Ammon's horn (tissue), 1 donor: ENCODE measurements at places on chromosomes 11 and 22.
A peak's percentile ranks its signal among the peaks of the same experiment; 100 is the strongest.

- DNase-seq = peak; percentile 100
Measured at GRCh38 chr11:64185693-64186491, at the start of gene STIP1. Gene STIP1 (plus strand): TSS chr11:64186171. CDS start chr11:64186262, 91 bp downstream.

DNA sequence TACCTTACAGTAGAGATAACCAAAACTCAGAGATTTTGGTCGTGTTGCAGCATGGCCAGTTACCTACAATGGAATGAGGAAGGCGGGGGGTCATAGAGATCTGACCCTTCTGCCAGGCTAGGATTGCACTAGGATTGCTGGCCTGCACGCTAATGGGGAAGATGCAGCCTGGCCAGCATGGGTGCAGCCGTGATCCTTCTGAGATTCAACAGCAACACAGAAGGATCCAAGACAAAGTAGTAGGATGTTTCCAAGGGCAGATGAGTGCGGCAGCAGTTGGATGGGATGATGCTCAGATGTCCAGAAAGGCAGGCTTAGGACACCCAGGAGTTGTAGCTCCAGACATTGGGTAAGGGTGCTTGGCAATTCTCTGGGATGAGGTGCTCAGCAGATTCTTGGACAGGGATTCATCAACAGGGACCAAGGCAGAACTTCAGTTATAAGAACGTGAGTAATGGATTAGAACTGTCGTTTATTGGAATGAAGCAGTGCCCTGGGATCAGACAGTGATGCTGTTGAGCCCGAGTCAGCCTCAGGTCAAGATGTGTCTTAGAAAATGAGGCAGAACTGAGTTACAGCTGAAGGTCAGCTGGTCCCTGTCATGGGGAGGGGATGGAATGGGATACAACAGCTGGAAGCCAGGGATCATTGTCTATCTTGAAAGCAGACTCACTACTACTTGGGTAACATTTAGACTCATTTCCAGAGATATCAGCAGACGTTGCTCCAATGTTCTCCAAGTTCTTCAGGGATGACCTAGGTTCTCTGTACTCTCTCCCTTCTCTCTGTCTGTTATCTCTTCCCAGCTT lies 71.0 kb downstream of the PARVA start:
- DNase-seq = no peak

GRCh38 chr11:69832561-69833413 lies 13.6 kb upstream of the FGF3 start:
- DNase-seq = no peak

DNA sequence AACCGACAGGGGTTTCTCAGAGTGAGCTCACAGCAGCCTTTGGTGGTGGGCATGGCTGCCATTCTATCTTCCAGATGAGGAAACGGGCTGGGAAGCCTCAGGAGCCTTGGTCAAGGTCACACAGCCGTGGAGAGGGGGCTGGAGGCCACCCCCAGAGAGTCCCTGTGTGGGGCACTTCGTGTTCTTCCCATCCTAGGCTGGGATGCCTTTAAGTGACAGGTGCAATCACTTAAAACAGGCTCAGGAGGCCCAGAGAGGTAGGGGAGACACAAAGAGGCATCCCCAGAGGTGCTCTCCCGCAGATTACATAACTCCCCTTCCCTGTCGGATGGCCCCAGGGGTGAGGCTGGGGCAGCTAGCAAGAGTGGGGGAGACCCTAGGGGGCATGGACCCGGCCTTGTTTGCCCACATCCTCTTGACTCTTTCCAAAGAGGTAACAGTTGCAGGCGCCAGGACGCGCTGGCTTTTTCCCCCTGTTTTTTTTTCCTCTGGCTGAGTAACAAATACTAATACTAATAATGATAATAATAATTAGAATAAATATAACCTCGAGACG lies 17.5 kb upstream of the SHISAL1 start:
- no peak for DNase-seq

DNA sequence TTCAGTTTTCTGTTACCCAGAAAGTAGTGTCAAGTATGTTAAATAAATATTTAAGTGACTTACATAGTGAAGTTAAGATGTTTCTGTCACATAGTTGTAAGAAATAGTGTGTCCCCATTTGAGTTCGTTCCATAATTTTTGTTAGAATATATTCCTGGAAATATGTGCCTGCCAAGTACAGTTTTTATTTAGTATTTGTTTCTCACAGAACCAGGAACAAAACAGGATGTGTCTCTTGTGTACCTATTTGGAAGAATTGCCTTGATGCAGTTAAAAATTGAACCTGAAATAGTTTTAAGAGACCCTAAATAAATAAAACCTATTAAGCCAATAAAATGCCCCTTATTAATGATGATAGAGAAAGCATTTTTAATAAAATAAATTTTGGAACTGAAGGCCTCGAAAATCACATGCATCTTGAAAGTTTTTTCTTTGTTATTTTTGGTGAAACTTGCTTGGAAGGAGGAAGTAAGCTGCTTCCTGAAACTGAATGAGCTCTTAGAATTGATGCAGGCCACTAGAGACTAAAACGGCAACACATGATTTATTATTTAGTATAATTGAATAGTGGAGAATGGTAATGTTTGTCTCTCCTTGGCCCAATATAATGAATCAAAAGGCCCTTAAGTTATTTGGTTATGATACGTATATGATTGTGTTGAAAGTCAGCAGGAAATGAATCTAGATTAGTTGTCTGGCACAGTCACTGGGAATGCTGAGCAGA lies 55.9 kb downstream of the SWAP70 start:
- no peak for DNase-seq

DNA sequence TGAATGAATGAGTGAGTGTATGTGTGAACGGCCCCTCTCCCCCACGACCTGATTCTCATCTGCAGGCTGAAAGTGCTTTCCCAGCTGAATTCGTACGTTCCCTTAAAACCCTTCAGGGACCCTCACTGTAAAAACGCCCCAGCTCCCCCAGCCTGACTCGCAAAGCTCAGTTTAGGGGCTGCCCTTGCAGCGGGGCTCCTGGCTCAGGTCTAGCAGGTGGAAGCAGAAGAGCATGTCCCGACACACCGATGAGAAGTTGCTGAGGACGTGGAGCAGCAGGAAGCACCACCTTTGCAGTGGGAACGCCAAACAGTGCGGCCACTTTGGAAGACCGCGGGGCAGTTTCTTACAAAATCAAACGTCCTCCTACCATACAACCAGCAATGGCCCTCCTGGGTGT lies 3.6 kb upstream of the MRPL23 start:
- DNase-seq = no peak

DNA sequence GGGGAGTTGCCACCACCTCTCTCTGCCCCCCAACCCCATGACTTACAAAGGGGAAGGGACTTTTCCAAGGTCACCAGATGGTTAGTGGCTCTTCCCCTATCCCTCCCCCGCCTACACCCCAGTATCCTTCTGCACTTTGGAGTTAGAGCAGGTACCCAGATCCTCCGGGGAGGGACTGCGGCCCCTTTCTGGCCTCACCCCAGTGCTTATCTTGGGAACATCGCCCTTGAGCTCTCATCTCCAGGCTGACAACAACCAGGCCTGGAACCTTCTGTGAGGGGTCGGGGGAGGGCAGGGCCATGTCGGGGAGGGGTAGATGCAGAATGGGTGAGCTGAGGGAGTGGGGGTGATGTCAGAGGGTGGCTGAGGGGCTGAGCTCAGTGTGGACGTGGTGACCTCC lies 7.5 kb upstream of the NAALADL1 start:
- no peak for DNase-seq

DNA sequence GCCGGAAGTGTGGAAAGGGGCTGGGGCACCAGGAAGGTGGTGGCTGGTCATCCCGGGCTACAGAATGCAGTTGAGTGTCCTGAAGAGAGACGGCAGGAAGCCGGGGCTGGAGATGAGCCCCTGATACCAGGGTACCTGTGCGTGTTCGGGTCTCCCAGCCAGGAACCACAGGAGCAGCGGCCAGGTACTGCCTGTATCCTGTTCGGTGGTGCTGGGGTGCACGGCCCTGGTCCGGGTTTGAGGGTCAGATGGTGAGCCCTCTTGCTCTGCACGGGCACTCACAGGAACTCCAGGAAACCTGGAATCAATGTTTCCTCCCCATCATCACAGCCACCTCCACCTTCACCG lies 253.1 kb upstream of the B3GAT1 start:
- no peak for DNase-seq

GRCh38 chr22:36470162-36470993 lies 11.1 kb downstream of the TXN2 start:
- peak; percentile 91 for DNase-seq

- DNase-seq = no peak
Measured at GRCh38 chr11:57786436-57786835, 24.8 kb downstream of the CTNND1 start.

DNA sequence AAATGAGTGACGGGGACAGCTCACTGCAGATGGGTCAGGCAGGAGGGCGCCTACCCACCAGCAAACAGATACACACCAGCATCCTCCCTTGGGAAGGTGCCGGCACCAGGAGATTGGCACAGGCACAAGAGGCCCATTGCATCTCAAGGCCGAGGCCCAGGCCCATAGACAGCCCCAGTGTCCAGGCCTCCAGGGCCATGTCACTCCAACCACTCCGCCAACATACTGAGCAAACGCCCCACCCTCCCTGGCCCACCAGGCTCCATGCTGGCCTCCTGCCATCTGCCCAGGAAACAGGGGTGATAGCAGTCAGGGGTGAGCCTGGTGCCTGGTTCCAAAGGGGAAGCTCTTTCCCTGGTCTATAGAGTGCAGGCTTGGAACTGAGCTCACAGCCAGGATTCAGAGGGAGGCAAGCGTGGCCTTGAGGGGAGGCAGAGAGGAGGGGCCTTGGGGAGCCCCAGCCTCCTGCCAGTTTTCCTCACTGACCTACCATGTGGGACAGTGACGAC lies 34.7 kb downstream of the PISD start:
- DNase-seq = no peak

- no peak for DNase-seq
Measured at GRCh38 chr11:100525635-100526034, 161.5 kb upstream of the ARHGAP42 start.

GRCh38 chr11:61543606-61544306 lies 35.2 kb downstream of the LRRC10B start:
- DNase-seq = no peak

GRCh38 chr11:68006606-68007166 lies 2.8 kb upstream of the UNC93B1 start:
- no peak for DNase-seq

DNA sequence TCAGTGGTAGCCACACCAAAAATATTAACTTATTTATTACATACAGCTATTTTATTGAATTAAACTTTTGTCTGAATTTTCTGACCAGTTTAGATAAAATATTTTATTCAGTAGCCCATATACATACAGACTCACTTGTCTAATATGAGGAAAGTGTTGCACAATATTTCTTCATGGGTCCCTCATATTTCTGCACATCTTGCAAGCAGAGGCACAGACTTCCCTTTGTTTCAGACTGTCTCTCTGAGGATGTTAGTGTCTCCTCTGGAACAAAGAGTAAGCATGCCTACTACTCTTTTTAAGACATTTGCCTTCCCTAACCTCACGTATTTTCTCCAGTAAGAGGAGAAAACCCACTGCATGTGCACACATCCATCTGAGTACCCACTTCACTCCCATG lies 81.2 kb downstream of the OR5AK2 start:
- no peak for DNase-seq

DNA sequence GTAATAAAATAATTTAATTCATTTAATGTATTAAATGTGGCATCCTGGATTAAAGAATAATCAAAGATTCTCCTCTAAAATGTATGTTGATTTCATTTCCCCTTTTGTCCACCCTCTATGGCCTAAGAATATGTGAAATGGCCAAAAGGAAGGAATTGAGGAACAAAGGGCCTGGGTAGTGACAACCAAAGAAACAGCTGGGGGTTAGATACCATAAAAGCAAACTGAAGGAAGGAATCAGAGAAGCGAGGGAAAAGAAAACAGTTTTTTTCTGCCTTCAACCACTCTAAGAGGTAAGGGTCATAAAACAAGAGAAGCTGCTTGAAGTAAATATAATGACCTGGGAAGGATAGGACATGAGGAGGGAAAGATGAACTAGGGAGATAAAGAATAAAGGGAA lies 139.3 kb downstream of the FAM76B start:
- DNase-seq = no peak

- DNase-seq = no peak
Measured at GRCh38 chr11:9512370-9513019, 51.7 kb downstream of the ZNF143 start.

- no peak for DNase-seq
Measured at GRCh38 chr11:11351042-11351586, 1.9 kb downstream of the CSNK2A3 start.

DNA sequence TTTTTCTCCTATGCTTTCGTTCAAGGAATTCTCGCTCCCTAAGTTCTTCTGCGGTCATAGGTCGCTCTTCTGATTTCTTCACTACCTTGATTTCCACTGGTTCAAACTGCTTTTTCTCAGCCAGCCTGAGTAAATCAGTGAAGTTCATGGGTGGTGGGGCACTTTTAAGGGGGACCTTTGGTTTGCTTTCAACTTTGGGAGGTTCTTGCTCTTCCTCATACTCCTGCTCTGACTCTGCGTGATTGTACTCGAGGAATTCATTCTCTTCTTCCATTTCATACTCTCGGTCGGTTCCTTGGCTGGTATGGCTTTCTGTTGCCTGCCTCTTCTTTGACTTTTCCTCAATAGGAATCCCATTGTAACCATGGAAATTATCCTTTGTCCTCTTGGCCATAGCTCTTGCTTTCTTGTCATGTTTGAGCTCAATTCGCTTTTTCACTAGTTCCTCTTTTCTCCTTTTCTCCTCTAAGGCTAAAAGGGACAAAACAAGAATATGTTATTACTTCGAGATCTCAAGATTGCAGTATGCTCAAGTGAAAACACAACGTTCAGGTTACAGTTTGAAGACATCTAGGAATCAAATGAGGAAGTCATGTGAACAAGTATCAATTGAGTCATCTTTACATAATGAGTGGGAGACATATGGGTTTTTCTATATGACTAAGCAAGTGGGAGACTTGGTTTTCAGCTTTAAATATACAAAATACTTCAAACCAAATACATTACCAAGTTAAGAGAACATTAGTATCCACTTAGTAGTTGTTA lies 16.2 kb downstream of the MISFA start:
- DNase-seq = no peak

DNA sequence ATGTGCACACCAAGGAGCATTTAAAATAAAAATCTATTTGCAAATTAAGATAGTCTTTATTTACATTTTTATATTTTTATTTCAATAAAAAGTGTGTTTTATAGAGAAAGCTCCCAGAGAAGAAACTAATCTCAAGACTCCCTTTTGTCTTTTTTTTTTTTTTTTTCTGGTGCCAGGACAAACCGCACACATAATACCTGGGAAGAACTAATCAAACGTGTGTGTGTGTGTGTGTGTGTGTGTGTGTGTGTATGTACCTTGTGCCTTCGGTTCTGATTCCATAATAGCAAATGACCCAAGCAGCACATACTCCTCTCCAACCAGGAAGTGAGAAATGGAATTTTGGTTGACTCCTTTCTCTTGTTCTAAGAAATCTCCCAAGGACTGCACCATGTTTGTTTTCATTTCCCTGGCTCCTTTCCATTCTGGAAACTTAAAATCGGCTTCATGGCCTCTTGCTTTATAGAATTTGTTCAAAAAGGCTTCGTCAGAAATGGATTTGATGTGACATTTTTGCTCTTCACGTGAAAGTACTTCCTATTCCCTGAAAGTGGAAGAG lies 65.3 kb downstream of the ST3GAL4 start:
- no peak for DNase-seq
